Heart right ventricle (tissue), 16 donors: ENCODE measurements at places on chromosomes 13 and 19. TPM values are rescaled to one million over a fixed set of nuclear protein-coding genes. Genes with fewer than 3 reads are reported as not detected.

DNA sequence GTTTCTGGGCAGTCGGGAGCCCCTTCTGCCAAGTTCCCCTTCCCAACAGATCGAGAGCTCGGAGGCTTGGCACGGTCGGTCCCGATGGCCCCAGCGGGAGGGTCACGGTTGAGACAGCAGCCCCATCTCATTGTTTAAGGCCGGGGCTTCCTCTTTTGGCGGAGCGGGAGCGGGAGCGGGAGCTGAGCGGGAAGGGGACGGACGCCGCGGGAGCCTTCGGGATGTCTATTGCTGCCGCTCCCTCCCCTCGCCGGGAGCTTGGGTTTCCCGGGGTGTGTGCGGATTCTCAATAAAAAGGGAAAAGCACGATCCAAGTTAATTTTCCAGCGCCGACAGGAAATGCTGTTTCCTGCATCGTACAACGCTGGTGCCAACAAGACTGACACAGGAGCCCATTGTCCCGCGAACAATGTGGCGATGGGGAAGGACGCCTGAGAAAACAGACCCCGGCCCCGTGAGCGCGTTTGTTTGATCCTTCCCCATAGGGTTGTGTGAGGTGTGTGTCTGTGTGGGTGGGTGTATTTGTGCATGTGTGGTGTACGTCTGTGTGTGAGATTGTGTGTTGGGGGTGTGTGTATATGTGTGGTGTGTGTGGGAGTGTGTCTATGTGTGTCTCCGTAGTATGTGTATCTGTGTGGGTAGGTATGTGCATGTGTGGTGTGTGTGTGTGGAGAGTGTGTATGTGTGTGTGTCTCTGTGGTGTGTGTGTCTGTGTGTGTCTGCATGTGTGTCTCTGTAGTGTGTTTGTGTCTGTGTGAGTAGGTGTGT, 36.3 kb upstream of the FLT1 start:
- DNase-seq = peak; percentile 80

GRCh38 chr13:23778879-23779278, 110.3 kb downstream of the MIPEP start:
- no peak for DNase-seq

- peak; percentile 77 for DNase-seq
Measured at GRCh38 chr13:28819735-28820098, 422 bp upstream of the MTUS2 start.

GRCh38 chr13:78404846-78405360, 198.4 kb downstream of the POU4F1 start:
- no peak for DNase-seq

GRCh38 chr19:15419413-15420025, 731 bp upstream of the AKAP8L start:
- DNase-seq = no peak

GRCh38 chr19:28208745-28209144, 1004.2 kb downstream of the UQCRFS1 start:
- DNase-seq = no peak

DNA sequence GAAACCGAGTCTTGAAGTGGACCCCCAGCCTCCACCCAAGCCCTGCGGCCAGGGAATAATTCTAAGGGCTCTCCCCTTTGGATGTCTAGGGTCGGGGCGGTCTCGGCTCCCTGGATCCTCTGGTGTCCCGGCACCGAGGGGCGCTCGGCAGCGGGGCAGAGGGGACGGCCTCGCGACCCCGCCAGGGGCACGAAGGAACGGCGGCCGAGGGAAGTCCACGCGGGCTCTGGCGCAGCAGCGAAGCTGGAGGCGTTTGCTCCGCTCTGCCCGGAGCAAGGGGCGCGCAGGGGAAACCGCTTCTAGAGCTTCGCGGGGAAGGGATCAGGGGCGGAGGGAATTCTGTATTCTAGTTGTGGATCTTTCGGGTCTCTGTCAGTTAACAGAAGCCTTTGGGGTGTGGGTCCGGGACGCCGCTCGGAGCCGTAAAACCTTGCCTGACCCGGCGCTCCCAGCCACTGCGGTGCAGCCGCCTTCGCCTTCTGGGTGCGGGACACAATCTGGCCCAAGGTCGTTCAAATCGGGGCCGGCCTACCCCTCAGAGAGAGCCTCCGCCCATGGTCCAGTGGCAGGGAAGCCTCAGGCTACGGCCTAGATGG, 118.2 kb downstream of the KCNRG start:
- DNase-seq = no peak

DNA sequence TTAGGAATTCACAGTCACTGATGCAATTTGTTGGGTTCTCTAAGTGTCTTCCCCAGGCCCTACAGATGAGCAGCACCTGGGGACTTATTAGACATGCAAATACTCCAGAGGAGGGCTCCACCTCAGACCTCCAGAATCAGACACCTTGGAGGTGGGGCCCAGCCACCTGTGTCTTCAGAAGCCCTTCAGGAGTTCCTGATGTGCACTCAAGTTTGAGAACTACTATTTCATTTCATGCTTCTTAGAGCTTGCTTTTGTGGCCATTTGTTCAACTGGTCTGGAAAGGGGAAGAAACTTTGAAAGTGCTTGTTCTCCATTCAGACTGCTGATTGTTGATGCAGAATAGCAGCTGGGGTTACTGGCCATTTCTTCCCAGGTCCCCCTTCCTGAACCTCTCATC, 472.0 kb downstream of the COG6 start:
- DNase-seq = no peak

DNA sequence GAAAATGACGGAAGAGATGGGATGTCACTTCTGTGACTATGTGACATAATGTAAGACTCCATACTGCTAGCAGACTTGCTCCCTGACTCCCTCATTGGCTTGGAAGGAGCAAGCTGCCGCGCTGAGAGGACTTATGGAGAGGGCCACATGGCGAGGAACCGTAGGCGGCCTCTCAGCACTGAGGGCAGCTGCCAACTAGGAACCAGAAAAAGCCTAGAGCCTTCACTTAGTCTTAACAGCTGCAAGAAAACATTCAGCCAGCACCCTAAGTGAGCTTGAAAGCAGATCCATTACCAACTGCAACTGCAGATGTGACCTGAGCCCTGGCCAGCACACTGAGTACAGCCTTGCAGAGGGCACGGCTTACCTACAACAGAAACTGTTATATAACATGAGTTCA, 33.9 kb downstream of the USP12 start:
- no peak for DNase-seq

- DNase-seq = peak; percentile 54
Measured at GRCh38 chr19:1566392-1567115, 1.6 kb downstream of the MEX3D start.

GRCh38 chr19:40561947-40562346, 14.7 kb upstream of the SHKBP1 start:
- no peak for DNase-seq

DNA sequence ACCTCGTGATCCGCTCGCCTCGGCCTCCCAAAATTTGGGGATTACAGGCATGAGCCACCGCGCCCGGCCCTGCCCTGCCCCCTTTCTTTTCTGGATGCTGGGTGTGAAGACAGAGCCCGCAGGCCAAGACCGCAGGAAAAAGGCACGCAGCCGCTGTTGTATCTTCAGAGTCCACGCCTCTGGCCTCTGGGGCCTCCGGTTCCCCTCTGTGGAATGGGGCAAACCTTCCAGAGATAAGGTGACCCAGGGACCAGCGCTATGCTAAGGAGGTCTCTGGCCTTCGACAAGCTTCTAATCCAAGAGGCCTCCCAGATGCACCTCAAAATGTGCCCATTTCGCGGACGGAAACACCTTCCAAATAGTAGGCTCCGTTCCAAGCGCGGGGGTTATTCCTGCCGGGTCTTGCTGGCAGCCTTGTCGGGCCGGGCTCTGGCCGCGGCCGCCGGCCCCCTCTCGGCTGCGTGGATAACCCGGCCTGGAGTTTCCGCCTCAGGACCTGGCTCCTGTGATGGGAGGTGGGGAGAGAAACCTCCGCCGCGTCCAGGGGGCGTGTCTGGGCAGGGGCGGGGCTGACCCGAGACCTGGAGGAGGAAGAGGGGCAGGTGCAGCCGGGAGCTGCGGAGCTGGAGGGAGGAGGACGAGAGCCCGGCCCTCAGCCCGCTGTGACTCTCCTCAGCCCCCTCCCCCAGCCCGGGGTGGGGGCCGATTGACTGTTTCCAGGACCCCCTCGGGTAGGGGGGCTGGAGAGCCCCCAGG, 13.1 kb downstream of the TJP3 start:
- DNase-seq = peak; percentile 78

GRCh38 chr13:110680852-110681251, 25.1 kb downstream of the CARS2 start:
- DNase-seq = no peak

- peak; percentile 85 for DNase-seq
Measured at GRCh38 chr19:2166741-2167738, 3.3 kb downstream of the DOT1L start.

DNA sequence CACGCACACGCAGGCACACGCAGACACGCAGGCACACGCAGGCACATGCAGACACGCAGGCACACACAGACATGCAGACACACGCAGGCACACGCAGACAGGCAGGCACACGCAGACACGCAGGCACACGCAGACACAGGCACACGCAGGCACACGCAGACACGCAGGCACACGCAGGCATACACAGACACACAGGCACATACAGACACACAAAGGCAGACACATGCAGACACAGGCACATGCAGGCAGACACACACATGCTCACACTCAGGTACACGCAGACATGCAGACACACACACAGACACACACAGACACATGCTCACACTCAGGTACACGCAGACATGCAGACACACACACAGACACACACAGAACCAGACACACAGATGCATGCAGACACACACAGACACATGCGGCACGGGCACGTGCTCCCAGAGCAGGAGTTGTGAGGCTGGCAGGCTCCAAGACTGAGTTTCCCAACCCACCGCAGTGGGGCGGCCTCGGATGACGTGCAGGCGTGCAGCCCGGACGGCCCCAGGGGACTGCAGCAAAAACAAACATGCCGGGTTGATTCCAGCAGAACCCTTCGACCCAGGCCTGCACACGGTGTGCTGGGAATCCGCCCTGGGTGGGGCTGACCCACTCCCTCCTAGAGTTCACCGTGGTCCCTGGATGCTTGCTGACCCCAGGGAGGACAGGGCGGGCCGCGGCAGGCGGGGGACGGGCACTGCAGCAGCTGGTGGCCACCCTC, 100.0 kb downstream of the GADD45B start:
- DNase-seq = peak; percentile 88

GRCh38 chr19:46181388-46181779, 33.3 kb downstream of the IGFL2 start:
- no peak for DNase-seq

- DNase-seq = no peak
Measured at GRCh38 chr13:112576191-112576590, 11.8 kb downstream of the TUBGCP3 start.

Gene TTC9B
- not detected for total RNA-seq

Gene GRWD1
- 22.5 TPM for total RNA-seq

Gene CRB3
- not detected for total RNA-seq

Gene DAND5
- total RNA-seq = 8.1 TPM

Gene THSD8
- 0.72 TPM for total RNA-seq

Gene GPR12
- total RNA-seq = 0.15 TPM

Gene PRSS57
- not detected for total RNA-seq

Gene ZNF497
- 0.27 TPM for total RNA-seq

Gene ZNF227
- 12.6 TPM for total RNA-seq

Gene WASF3
- 8.6 TPM for total RNA-seq

Gene ATXN8OS
- not detected for total RNA-seq

Gene DGKH
- total RNA-seq = 8.2 TPM
